ENCODE measurements at places on chromosomes 6 and 20.

GRCh38 chr6:88238901-88239300 is 72.8 kb upstream of the CNR1 start:
- DNase-seq: no peak

GRCh38 chr6:127630800-127631199 is 53.8 kb downstream of the C6orf58 start:
- DNase-seq: no peak

DNA sequence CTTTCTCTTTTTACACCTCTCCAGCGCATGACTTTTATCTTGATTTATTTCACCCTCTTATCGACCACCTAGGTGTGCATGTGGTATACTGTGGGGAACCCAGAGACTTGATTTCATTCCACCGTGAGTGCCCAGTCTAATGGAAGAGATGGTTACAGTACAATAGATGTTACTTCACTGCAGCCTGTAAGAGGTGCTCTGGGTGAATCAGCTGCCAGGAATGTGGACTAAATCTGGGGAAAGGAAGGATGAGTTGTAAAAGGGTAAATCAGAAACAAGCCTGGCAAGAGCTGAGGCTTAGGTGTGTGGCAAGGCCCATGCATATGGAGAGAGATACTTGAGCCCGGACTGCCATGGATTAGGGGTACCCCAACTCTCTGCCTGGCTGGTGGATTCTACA is 7.4 kb downstream of the STK35 start:
- DNase-seq: no peak

DNA sequence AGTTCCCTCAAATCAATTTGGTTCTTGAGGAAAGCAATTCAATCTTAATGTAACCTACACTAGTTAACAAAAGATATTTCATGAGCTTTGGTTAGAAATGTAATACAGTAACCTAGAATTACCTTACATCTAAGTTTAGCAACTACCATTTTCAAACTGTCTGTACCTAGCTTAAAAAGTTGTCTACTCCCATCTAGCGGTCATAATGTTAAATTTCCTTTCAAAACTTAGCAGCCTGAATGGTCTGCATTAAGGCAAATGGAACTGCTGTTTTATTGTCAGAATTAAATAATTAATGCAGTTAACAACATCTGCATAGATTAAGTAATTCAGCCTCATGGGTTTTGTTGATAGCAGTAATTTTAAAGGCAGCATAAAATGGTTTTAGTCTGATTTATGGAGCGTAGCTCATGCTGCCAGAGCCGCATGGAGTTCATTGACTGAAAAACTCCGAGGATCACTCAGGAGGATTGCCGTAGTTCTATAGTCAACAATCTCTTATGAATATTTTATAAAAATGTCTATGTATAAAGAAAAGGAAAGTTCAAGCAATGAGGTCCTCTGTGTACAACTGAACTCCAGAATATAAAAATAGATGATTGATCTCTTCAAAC is 485.4 kb upstream of the MANEA start:
- no peak for DNase-seq

DNA sequence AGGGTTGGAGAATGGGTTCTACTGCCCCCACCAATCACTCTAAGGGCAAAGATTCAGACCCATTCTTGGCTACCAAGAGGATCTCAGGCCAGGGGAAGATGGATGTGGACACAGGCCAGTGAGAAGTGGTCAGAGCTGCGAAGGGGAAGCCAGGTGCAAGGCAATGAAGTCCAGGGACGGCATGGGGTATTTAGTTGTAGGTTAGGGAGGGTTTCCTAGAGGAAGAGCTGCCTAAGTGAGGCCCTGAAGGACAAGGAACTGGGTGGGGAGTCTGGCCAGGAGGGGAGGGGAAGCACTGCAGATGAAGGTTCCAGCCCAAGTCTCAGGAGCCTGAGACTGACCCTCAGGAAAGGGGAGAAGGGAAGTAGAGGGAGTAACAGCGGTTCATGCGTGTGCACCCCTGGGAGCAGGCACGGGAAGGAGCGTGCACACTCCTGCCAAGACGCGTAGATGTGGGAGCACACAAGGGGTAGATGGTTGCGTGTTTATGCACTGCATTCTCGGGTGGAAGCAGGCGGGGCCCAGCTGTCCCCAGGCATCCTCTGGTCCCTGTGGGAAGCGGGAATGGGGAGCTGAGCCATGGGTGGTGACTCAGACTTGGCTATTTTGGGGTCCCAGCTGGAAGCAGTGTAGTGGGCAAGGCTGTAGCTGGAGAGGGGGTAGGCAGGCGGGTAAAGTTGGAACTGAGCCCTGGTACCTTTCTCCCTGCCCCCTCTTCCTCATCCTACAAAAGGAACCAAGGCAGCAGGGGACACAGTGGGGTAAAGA is 3.3 kb downstream of the ACTL10 start:
- DNase-seq: no peak

- DNase-seq: no peak
These were observed 423.1 kb downstream of the MAFB start for GRCh38 chr20:40265825-40266533.

GRCh38 chr6:148533309-148534107 is 190.9 kb downstream of the SASH1 start:
- DNase-seq: no peak

GRCh38 chr6:100173211-100173610 is 179.2 kb upstream of the MCHR2 start:
- no peak for DNase-seq

GRCh38 chr6:131045139-131045538 is 17.9 kb downstream of the EPB41L2 start:
- DNase-seq: no peak

DNA sequence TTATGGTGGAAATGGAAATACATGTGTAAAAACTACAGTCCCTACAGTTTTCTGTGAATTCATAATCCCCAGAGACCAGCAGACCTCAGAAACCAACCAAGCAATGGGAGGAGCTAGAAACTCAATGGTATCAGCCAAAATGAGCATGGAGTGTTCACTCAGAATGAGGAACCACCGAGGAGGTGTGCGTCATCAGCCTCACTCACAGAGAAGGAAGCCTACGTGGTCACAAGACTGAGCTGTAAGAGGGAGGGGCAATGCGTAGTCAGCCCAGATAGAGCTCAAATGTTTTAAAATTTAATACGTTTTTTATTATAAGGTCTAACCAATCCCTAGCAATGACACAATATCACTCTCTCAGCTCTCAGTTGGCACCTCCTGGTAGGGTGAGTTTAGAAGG is 17.4 kb downstream of the MYLK4 start:
- peak; percentile 2 for DNase-seq

DNA sequence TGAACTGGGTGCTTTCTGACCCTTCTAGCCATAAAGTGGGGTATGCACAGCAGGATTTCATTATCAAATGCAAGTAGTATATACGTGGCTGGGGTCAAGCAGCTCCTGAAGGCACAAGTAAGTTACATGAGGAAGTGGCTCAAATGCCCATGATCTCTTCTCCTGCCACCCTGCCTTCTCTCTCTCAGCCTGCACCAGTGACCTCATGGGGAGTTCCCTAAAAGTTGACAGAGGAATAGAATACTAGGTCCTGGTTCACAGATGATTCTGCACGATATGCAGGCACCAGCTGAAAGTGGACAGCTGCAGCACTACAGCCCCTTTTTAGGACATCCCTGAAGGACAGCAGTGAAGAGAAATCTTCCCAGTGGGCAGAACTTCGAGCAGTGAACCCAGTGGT is 282.0 kb downstream of the BCKDHB start:
- DNase-seq: no peak

DNA sequence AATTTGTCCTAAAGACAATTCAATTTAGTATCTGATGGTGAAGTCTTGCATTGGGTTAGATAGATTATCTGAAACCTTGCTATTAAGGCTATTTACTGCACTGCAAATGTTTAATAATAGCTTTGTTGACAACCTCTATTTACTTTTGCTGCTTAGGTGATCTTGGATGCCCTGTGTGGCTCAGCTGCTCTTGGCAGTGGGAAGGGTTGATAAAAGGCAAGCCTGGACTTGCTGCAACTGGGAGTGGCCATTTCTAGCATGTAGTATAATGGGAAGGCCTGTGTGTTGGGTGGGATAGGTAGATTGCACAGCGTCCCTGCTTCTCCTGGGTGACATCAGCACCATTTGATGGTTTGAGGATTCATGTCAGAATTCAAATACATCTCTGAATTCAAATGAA is 49.1 kb downstream of the ARMC2 start:
- no peak for DNase-seq

DNA sequence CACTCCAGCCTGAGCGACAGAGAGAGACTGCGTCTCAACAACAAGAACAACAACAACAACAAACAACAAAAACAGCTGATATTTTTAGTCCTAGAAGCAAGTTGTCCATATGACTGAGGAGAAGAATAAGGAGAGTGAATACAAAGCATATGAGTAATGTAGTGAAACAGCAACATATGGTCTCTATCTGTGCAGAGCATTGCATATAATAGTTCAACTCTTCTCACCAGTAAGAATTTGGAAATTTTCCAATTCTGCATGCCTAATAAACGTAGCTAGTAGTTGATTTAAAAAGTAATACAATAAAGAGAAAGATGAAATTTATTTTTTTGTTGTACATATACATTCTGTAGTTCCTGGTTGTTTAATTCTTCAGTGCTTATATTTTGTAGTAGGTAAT is 129.7 kb upstream of the FAM83B start:
- DNase-seq: no peak

GRCh38 chr6:57248311-57248895 is 26.3 kb upstream of the RAB23 start:
- no peak for DNase-seq
